Activated CD8-positive, alpha-beta memory T cell treated with anti-CD3 and anti-CD28 coated beads for 48 hours (primary cell): ENCODE measurements at places on chromosomes 2 and 18.

DNA sequence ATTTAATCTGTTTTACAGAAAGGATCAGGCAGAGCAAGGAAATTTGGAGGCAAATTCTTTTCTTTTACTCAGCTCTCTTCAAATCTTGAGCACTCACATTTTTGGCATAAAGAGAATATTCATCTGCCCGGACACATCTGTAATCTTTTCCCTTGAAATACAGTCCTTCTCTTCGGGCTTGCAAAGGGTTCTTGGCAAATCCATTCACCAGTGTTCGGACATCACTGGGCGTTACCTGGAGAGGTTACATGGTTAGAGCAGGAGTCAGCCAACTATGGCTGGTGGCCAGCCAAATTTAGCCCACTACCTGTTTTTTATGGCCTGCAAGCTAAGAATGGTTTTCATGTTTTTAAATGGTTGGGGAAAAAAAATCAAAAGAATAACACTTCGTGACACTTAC, 2.1 kb downstream of the PFN4 start:
- DNase-seq = no peak

DNA sequence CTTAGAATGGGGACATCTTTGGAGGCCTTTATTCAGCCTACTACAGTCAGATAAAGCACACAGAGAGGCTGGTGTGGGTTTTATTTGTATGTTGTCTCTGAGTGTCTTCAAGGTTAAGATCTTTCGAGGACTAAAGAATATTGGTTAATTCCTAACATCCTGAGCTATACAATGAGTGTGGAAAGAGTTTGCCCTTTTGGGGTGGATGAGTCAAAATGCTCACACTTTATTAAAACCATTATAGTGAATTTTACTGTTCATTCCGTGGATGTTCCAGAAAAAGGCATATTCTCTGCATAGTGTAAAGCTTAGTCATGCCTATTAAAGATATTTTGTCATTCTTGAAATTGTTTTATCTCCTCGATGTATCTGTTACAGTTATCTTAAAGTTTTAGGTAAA, 29.1 kb upstream of the SLC38A11 start:
- no peak for DNase-seq

DNA sequence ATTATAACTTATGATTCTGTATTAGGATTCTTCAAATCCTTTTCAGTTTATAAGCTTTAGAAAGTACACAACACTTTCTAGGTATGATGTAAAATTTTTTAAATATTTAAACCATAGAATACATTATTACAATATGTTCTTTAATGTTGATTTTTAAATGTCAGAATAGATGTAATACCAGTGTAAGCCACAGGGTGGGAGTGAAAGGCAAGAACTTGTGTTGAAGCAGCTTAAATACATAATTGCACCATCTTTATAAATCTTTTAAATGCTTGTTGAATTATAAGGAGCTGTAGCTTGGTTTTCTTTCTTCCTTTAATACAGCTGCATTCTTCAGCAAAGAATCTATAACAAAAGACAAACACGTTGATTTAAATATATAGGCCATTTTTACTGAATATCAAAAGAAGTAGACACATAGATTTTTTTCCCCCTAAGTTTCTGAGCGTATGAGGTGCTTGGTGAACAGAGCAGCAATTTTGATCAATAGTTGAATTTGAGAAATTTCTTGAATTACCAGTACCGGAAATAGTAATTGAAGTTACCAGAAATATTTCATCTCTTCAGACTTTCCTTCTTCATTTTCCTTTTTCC, 63.0 kb downstream of the TANK start:
- no peak for DNase-seq

DNA sequence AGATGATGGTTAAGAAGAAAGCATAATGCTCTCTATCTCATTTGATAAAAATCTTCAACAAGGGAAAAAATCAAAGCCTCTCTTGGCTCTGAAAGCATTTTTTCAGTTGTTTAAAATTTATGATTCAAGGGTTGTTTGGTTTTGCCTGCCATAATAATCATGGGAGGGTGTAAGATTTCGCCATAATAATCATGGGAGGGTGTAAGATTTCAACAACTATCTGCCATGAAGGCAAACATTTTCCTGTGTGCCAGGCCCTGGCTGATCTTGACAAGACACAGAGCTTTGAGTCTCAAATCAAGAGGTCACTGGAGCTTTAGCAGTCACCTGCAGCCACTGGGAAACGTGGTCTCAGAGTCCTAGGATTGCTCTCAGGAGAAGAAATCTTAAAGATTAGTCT, 175.1 kb upstream of the PIEZO2 start:
- DNase-seq = no peak

DNA sequence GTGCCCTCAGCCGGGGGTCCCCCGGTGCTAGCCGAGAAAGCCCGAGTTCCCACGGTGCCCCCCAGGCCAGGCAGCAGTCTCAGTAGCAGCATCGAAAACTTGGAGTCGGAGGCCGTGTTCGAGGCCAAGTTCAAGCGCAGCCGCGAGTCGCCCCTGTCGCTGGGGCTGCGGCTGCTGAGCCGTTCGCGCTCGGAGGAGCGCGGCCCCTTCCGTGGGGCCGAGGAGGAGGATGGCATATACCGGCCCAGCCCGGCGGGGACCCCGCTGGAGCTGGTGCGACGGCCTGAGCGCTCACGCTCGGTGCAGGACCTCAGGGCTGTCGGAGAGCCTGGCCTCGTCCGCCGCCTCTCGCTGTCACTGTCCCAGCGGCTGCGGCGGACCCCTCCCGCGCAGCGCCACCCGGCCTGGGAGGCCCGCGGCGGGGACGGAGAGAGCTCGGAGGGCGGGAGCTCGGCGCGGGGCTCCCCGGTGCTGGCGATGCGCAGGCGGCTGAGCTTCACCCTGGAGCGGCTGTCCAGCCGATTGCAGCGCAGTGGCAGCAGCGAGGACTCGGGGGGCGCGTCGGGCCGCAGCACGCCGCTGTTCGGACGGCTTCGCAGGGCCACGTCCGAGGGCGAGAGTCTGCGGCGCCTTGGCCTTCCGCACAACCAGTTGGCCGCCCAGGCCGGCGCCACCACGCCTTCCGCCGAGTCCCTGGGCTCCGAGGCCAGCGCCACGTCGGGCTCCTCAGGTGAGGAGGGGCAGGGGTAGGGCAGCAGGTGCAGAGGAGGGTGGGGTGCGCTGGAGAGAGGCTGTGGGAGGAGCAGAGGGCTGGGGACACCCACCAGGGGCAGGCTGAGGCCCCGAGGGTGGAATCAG, 14.1 kb upstream of the GMPPA start:
- no peak for DNase-seq

DNA sequence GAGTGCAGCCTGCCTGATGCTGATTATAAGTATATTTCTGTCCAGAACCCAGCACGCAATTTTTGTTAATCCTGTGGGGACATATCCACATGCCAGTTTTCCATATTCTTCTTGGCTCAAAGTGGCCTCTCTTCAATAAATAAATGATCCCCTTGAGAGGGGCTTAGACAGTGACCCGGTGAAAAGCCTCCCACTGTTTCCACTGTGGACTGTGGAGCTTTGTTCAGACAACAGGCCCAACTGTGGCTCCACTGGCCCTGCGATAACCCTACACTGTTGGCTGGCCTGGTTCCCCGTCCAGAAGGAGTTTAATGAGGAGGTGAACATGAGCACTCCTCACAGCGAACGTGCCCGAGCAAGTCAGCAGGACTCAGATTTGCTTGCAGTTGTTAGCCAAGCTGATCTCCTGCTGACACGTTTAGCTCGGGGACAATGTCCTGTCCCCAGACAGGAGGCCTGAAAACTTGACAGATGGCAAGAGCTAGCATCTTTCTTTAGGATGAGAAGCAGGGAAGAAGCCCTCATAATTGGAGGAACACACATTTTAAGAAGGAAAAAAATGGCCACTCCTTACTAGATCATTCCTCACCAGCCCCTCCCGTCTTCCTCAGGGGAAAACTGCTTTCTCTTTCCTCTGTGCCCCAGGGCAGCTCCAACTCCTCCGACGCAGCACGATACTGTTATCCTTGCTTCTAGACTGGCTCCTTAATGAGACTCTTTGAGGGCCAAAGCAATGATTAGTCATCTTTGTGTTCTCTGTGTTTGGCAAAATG, 20.0 kb upstream of the MTCL1 start:
- no peak for DNase-seq

- no peak for DNase-seq
Observed at GRCh38 chr2:44778671-44779476, 162.6 kb upstream of the SIX3 start.

DNA sequence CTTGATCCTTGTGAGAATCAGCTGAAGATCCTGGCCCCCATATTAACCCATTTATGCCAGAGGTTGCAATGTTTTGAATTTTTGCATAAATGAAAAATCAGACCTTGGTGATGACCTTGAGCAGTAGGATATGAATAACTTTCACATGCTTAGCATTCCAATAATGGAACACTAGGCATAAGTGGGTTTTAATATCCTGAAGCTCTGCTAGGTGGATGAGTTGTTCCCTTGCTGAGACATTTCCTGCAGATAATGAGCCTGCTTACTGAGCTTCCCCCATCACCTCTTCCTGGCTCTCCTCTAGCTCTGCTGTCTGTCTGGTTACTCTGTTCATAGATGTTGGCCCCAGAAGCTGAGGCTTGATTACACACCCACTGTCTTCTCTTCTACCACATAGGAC, 25.5 kb upstream of the SEC11C start:
- DNase-seq = no peak

DNA sequence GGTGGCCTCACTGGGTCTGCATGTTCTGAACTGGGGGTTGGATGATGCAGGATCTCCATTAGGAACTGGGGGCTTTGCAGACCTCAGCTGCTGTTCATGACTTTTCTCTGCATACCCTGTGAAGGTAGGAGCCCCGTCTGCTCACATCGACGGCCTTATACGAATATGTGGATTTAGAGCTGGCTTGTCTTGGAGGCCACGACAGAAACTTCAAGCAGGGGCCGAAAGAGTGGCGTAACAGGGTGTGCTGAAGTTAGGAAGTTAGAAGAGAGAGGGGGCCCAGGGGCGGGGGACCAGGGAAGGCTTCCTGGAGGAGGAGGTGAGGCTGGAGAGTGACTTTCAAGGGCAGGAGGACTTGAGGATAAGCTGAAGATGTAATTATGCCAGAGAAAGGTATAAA, 144.9 kb downstream of the TSN start:
- DNase-seq = no peak

- DNase-seq = no peak
Observed at GRCh38 chr2:191155608-191156071, 4.8 kb upstream of the STAT4 start.

DNA sequence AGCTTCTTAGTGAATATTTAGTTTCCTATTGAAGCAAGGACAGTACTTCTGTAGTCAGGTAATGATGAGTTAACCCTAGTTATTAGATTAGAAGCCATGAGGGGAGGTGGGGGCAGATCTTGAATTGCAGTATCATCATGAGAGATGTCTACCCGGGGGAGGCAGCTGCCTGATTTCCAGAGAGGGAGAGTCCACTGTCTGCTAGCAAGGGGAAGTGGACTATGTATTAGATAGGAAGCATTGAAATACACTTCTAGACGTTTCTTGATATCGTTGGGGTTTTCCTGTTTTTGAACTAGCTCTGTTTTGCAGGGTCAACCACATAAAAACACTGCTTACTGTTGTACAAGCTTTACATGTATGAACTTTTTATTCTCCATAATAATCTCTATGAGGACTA, 38.8 kb downstream of the APLF start:
- no peak for DNase-seq

GRCh38 chr18:29084120-29084519, 907.2 kb upstream of the CDH2 start:
- no peak for DNase-seq

GRCh38 chr2:214382229-214382628, 28.6 kb upstream of the VWC2L start:
- no peak for DNase-seq

DNA sequence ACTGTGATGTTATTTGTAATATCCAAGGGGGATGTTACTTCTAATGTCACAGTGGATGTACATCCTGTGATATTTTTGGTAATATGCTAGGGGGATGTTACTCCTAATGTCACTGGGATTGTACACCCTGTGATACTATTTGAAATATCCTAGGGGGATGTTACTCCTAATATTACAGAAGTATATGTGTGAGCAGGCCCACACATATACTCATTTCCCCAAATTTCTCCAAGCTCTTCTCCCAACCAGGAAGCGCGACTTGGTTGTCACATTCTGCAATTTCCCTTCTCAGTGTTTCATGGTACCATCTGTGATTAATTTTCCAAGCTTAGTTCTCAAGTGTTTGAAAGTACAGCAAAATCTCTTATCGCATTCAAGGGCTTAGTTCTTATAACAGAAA, 29.5 kb upstream of the CHN1 start:
- no peak for DNase-seq
